ENCODE measurements at places on chromosomes 6 and 20.

DNA sequence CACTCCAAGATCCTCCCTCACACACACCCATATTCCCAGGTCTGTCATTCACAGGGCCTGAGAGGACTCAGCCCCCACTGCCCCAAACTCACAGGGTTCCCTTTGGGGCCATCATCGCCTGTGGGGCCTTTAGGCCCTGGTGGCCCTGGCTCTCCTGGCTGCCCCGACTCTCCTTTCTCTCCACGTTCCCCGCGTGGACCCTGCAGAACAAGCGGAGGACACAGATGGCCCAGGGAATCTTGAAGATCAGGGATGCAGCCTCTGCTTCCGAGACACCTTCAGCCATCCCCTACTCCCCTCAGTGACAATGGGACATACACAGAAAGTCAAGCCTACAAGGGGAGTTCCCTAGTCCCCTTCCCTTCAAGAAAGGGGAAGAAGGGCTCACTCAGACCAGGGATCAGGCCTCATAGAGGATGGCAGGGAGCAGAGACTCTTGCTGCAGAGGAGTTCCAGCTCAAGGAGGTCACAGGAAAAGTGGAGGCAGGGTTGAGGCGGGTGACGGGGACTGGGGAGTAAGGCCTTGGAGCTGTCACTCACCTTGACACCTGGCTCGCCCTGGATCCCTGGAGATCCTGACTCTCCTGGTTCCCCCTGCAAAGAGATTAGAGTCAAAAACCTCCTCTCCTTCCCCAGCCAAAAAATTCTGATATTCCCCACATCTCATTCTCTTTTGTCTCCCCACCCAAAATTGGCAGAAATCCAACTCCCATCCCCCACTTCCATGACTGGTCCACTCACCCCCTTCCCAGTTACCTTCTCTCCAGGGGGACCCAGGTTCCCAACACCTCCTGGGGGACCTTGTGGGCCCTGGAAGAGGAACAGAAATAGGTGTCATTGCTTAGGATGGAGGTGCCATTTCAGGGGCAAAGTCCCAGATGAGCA, 22.7 kb downstream of the COL11A2 start:
- DNase-seq = no peak

DNA sequence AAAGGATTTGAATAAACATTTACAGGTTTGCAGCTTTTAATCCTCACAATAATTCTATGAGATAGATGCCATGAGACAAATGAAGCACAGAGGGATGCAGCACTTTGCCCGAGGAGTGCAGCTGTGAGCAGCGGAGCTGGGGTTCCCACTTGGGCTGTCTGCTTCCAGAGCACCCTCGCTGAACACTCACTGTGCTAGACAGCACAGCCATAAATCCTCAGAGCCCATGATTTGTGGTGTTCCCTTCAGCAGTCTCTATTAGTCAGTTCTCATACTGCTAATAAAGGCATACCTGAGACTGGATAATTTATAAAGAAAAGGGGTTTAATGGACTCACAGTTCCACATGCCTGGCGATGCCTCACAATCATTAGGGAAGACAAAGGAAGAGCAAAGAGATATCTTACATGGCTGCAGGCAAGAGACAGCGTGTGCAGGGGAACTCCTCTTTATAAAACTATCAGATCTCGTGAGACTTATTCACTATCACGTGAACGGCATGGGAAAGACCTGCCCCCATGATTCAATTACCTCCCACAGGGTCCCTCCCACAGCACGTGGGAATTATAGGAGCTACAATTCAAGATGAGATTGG, 25.3 kb upstream of the CTAGE9 start:
- no peak for DNase-seq

GRCh38 chr6:99618649-99619408, 12.2 kb downstream of the PRDM13 start:
- DNase-seq = no peak

- no peak for DNase-seq
These were observed 38.3 kb upstream of the FAM184A start for GRCh38 chr6:119116712-119117281.

DNA sequence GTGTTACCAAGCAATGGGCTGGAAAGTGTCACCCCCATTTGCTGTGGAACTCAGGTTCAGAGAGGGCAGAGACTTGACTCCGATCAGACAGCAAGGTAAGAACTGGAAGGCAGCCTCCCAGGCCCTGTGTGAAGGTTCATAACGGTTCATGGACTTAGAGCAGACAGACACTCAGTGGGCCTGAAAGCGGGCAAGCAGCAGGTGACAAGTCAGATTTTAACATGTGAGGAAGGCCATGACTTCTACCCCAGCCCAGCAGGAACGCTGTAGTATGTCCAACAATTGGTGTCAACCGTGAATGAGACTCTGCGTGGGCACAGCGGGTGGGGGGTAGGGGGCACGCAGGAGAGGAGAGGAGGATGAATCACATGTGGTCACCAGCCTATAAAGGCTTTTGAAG, 217.6 kb upstream of the SNX9 start:
- no peak for DNase-seq

- DNase-seq = no peak
These were observed 118.4 kb upstream of the LY86 start for GRCh38 chr6:6470123-6470522.

- no peak for DNase-seq
These were observed 20.6 kb upstream of the LAMP5 start for GRCh38 chr20:9493803-9494202.

GRCh38 chr6:32288426-32288825, 64.6 kb upstream of the NOTCH4 start:
- DNase-seq = peak; percentile 81

DNA sequence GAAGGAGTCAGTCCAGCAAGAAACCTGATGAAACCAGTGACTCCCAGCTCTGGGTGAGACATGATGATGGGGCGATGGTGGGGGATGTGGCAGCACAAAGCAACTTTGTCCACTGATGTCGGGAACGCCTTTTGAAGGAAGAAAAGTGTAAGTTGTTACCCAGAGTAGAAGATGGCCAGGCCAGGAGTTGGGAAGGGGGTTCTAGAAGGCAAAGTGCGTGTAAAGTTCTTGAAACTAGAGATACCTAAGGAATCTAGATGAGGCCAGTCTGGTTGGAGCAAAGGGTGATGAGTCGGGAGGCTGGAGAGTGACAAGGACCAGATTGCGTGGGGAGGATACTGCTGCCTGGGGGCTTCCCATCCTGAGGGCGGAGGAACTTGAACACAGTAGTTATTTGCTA, 117.0 kb downstream of the PHACTR3 start:
- no peak for DNase-seq

GRCh38 chr6:41695825-41696224, 39.6 kb downstream of the TFEB start:
- no peak for DNase-seq

- DNase-seq = no peak
These were observed 105.2 kb upstream of the MAN1A1 start for GRCh38 chr6:119454714-119455113.

GRCh38 chr20:45355209-45356084, 7.2 kb upstream of the SDC4 start:
- no peak for DNase-seq

GRCh38 chr6:134880487-134881190, 69.3 kb downstream of the ALDH8A1 start:
- DNase-seq = no peak

- peak; percentile 82 for DNase-seq
These were observed 185.8 kb upstream of the TENT5A start for GRCh38 chr6:81938014-81938856.

GRCh38 chr20:51164731-51165130, 141.8 kb upstream of the KCNG1 start:
- no peak for DNase-seq

DNA sequence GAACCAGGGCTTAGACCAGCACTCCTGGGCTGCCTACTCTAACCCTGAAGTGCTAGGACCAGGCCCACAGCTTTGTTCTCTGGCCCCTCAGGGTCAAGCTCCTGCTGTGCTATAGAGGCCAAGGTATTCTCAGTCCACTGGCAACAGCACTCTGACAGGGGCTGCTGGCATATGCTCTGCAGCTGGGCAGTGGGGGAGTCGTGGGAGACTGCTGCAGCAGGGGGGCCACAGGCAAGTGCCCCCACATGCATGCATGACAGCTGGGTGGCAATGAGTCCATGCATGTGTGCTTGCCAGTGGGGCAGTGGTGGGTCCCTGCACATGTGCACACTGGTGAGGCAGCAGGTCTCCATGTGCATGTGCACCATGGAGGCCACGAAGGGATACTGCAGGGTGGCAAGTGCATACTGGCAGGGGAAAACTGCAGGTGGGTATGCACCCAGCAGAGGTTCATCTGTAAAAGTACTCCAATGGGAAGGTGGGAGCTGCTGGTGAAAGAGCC, 364.9 kb upstream of the IRAK1BP1 start:
- DNase-seq = no peak

DNA sequence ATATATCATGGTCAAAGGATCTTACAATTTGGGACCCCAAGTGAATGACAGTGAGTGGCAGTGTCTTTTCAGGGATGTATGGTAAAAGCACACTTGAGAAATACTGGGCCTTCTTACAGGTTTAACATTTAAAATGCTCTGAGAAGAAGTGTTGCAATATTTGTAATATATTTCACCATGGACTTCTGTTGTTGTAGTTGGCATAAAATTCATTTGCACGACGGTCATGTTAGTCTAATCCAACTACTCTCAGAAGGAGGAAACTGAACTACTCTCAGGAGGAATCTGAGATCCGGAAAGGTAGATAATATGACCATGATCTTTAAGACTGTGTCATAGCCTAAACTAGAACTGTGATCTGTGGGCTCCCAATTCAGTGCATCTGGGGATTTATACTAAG, 700.1 kb downstream of the HDGFL1 start:
- DNase-seq = peak; percentile 2

DNA sequence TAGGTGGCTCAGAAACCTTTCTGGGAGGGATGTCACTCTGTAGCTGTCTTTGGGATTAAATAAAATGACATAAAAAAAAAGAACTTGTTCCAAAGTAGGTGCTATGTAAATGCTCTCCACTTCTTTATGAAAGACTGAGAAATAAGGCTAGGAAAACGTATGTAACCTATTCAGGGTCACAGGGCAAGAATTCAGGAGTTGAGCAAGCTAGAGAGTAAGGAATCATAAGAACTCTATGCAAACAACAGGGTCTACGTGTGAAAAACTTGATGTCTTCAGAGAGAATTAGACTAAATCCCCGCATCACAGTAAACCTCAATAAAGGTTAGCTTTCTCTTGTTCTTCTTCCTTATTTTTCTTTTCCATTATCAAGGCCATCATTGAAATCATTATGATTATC, 59.2 kb downstream of the LAMA4 start:
- no peak for DNase-seq

DNA sequence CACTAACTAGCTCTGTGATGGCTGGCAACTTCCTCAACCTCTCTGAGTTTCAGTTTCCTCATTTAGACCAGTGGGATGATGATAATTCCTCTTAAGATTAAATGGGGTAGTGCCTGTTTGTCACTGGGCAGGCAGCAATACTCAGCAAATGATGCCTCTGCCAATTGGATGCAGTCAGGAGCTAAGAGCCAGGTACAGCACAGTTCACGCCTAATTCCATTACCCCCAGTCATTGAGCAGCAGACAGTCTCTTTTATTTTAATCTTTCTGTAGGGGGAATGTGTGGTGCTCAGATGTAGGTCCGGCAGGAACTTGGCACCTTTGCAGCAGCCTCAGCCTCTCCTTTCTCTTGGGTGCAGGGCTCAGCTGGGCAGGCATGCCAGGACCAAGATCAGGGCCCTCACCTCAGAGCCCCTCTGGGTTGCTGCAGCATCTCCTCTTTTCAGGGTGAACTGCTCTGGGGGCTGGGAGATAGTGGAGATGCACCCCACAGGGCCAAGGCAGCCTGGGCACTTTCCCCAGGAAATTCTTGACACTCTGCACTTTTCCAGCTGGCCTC, 243.8 kb downstream of the LRFN2 start:
- DNase-seq = no peak

- DNase-seq = peak; percentile 67
These were observed 585 bp downstream of the PSMB9 start for GRCh38 chr6:32854376-32855178.

- DNase-seq = no peak
These were observed 8.3 kb downstream of the WRNIP1 start for GRCh38 chr6:2773449-2773848.

GRCh38 chr6:15042938-15043337, 202.9 kb upstream of the JARID2 start:
- no peak for DNase-seq

DNA sequence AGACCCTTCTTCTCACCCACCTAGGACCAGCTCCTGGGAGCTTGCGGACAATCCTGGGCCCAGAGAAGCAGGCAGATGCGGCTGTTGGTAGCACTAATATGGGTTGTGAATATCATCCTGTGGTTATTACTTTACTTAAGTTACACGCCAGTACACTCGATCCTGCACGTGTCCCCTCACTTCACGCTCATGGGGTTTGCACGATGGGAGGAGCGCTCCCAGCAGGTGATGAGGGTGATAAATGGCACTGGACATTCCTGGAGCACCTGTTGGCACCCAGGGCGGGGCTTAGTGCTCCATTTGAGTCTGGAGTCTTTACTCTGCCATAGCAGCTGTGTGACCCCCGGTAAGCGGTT, 335.1 kb downstream of the PREX1 start:
- no peak for DNase-seq

DNA sequence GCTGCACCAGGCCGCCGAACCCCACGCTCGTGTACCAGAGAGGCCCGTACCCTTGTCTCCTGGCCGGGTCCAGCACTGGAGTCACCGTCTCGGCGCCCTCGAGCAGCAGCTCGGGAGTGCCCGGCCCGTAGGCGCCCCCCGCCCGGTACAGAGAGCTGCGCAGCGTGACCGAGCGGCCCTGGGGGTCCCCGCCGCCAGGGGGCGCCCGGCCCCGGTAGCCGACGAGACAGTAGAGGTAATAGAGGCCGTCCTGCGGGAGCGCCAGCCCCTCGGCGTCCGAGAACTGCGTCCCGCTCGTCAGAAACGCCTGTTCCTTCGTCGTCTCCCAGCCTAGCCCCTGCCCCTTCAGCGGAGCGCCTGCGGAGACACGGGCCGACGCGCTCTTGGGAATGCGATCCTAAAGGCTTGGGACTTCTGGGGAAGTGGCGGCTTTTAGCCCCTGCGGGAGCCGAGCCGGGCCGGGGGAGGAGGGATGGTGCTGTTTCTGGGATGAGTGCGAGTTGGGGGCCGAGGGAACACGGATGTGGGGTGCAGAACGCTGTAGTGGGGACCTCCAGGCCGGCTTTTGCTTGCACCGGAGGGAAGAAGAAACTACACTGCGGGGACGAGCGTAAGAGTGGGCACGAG, 1.3 kb downstream of the LTB start:
- DNase-seq = peak; percentile 92

DNA sequence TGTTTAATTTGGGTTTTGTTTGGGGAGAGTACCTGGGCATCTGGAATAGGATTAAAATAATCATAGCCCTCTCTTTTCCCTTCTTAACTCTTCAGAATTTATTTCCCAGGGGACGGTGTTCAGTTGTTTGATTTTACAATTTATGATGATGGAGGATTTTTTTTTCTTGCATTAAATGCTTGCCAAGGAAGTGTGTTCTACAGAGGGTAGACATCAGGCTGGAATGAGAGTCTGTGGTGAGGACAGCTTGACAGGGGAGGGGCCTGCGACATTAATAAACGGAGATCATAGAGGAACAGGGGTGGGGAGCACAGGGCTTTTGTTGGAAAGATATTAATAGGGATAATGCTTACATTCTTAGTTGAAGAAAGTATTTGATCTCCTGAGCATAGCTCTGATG, 297.5 kb downstream of the CLIC5 start:
- no peak for DNase-seq

GRCh38 chr6:26161322-26161721, 74.1 kb downstream of the HFE start:
- DNase-seq = no peak

- peak; percentile 65 for DNase-seq
These were observed 28.2 kb downstream of the GPR63 start for GRCh38 chr6:96809119-96809518.

Measured in hematopoietic multipotent progenitor cell treated with erythropoietin and hydrocortisone succinate and interleukin-3 and kit ligand, for 4 days (in vitro differentiated cells).